ENCODE measurements at places on chromosomes 5 and 9.
A peak's percentile ranks its signal among the peaks of the same experiment; 100 is the strongest.

- H3K27me3 ChIP-seq = no peaks in the 10 kb centered on the region
These were observed 99.3 kb upstream of the LRRTM2 start for GRCh38 chr5:138974227-138975063.

DNA sequence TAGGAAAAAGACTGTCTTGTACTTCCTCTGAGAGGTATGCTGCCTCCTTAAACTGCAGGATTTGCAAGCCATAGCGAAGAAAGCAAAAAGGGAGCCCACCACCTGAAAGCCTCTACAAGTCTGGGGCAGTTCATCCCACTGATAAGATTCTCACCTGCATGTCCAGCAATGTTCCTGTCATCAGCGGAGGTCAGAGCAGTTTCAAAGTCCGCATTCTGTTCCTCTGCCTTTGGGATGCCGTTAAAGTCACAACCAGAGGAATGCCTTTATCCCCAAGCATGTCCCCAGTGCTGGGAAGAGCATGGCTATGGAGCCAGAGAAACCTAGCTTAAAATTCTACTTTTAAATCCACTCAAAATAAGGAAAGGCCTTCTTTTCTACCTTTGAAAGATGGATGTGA, 220.5 kb downstream of the GLIS3 start:
- no peaks in the 10 kb centered on the region for H3K4me1 ChIP-seq
- no peaks in the 10 kb centered on the region for H3K36me3 ChIP-seq
- H3K4me3 ChIP-seq = no peak overlapping the region
- H3K27me3 ChIP-seq = no peaks in the 10 kb centered on the region

DNA sequence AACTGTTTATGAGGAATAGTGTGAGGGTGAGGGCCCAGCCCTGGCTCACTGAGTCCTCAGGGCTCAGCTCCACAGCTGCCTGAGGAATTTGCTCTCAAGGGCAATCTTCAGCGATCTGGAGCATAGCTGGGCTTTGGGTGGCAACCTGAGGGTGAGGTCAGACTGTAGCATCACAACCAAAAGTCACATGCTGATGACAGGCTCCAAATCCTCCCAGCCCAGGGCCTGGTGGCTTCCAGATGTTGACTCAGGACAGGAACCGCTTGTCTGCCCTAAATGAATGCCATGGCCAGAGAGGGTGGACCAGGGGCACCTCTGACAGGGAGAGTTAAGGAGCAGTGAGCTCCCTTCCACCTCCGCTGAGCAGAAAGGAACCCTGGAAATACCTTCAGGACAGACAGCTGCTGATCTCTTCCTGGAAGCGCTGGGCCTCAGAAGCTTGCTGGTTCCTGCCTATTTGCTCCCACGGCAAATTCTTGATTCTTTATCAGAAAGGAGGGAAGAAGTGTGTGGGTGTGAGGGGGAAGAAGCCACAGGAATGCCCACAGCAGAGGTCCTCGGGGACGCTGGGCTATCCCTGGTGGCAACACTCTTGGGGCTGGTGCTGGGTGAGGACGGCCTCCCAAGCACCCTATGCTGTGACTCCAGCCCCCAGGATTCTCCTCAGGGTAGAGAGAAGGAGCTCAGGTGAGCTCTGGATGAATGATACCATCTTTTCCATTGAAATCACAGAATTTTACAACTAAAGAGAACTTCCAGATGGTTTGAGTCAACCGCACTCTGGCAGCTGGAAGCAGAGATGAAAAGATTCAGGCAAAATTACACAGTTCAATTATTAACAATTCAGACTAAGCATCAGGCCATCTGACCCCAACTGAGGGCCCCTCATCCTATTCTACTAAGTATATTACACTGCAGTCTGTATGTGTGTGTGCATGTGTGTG, 13.8 kb upstream of the CTSL start:
- H3K27ac ChIP-seq = peak overlapping the region; percentile 51
- peak; percentile 32 for DNase-seq
- no peaks in the 10 kb centered on the region for H3K36me3 ChIP-seq
- no peak overlapping the region for H3K4me3 ChIP-seq

DNA sequence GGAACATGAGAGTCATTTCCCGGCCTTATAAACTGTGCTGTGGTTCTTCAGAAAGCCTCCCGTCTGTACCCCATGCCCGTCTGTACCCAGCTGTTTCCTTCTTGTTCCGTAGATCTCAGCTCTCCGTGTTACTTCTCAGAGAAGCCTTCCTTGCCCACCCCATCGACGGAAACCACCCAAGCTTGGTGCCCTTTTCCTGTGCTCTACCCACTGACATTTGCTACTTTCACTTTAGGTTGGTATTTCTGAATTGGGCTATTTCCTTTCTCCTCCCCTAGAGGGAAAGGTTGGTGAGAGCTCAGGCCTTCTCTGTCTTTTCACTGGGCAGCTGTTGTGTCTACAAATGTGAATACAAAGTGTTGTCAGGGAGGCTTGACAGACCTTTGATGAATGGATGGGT, 764.5 kb upstream of the ADAMTS16 start:
- no peak for DNase-seq
- H3K27ac ChIP-seq = no peak overlapping the region
- H3K36me3 ChIP-seq = no peaks in the 10 kb centered on the region

GRCh38 chr5:88722546-88723073, 160.4 kb downstream of the MEF2C start:
- H3K4me3 ChIP-seq = no peak overlapping the region
- H3K27me3 ChIP-seq = no peaks in the 10 kb centered on the region
- peaks cover 32% of the 10 kb centered on the region for H3K36me3 ChIP-seq
- no peak overlapping the region for H3K27ac ChIP-seq

DNA sequence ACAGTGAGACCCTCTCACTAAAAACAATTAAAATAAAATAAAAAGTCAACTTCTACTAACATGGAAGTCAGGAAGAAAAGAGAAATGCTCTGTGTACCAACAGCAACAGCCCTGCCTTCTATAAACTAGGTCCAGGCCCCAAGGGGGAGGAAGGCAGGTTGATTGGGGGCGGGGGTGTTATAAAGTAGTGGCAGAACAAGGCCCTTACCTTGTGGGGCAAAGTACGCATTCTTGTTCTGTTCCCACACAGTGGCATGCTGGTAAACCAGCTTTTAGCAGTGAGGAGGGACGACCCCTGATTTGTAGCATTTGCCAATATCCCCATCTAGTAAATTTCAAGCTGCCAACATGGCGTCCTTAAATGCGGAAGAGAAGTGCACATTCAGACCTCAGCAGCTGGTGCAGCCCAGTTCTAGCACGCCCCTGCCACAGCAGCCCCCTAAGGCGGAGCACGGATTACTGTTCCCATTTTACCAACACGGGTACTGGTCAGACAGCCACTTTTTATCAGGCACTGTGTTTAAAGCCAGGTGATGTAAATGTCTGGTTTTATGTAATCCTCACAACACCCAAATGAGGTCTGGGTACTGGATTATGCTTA, 69.5 kb downstream of the GTF3C4 start:
- no peaks in the 10 kb centered on the region for H3K36me3 ChIP-seq
- H3K4me3 ChIP-seq = no peak overlapping the region

DNA sequence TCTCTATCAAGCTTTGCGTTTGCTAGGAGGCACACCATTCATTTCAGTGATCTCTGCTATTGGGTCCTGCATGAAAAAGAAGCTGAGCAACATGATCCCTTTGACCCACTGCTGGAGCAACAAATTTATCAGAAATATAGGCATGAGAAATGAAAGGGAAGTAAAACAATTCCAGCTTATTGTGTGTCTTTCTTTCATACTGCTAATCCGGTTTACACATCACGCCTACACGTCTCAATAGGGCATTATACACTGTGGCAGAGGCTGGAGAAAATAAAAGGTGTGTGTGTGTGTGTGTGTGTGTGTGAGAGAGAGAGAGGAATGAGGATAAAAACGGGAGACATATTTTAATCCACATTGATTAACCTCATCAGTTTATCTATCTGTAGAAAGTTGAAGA, 2.4 kb downstream of the PTCH1 start:
- H3K4me1 ChIP-seq = peaks cover 10% of the 10 kb centered on the region
- H3K4me3 ChIP-seq = no peak overlapping the region
- H3K27ac ChIP-seq = no peak overlapping the region
- no peaks in the 10 kb centered on the region for H3K36me3 ChIP-seq

- H3K36me3 ChIP-seq = no peaks in the 10 kb centered on the region
- no peaks in the 10 kb centered on the region for H3K27me3 ChIP-seq
- no peak overlapping the region for H3K27ac ChIP-seq
- no peaks in the 10 kb centered on the region for H3K4me1 ChIP-seq
These were observed 48.9 kb downstream of the NTRK2 start for GRCh38 chr9:84718476-84718875.

- no peaks in the 10 kb centered on the region for H3K4me1 ChIP-seq
- no peaks in the 10 kb centered on the region for H3K27me3 ChIP-seq
- no peak overlapping the region for H3K27ac ChIP-seq
- no peak overlapping the region for H3K4me3 ChIP-seq
These were observed 27.9 kb upstream of the MUSK start for GRCh38 chr9:110640736-110641135.

- no peaks in the 10 kb centered on the region for H3K4me1 ChIP-seq
- no peak for DNase-seq
- H3K27me3 ChIP-seq = no peaks in the 10 kb centered on the region
- H3K36me3 ChIP-seq = no peaks in the 10 kb centered on the region
- H3K4me3 ChIP-seq = no peak overlapping the region
These were observed 273.5 kb upstream of the ST8SIA4 start for GRCh38 chr5:101176605-101177004.
